NCI-H1417 treated with DMSO at 0.1 percent for 48 hours (cell line): ENCODE measurements at places on chromosomes 16 and 17.

DNA sequence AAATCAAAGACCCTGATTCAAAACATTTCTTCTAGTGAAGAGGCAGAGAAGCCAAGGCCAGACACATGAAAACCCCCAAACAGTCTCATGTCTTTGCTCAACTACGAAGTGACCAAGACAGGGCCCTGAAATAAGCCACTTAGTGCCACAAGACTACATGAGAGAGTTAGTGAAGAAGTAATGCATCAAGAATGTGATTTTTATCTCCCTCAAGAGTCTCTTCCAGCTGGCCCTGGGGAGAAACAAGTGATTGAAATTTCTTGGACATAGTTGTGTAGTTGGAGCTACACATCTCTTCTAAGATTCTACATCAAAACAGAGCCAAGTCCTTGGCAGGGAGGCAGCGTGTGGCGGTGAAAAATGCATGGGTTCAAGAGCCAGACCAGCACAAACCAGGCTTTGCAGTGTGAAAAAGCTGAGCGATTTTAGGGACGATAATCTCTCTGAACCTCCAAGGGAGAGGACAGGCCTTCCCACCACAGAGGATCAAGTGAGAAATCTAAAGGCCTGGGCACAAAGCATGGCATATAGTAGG is 30.6 kb downstream of the LYRM1 start:
- no peak for DNase-seq

DNA sequence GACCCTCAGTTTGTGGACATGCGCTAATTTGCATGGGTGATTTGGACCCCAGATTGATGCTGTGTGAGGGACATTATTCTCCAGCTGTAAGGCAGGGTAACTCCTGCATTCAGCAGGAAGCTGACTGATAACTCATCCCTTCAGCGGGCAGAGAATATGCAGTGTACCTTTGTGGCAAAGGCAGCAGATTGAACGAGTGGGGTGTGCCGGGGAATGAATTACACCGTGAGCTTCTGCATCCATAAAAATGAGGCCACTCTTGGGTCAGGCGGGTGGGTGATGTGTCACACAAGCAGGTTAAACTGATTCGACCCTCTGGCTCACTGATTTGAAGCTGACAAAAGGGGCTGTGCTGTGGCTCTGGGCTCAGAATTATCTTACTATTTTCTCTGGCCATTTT is 128.9 kb upstream of the PMFBP1 start:
- DNase-seq: no peak

DNA sequence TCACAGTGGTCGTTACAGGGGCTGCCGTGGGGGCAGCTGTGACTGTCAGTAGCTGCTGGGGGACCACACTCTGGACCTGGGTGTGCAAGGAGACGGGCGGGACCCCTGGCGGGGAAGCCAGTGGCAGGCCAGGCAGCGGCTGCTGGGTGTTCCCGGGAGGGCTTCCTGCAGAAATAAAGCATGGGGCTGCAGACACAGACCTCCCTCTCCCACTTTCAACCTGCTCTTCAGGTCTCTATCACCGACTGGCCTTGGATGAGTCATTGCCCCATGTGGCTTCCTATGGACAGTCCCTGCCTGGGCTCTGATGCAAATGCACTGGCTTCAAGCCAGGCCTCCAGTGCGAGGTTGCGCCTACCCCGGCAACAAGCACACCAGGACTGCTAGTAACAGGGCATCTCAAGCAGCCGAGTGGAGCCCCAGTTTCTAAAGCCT is 17.2 kb downstream of the SREBF1 start:
- no peak for DNase-seq

GRCh38 chr17:15963670-15964110 is 18.8 kb downstream of the ADORA2B start:
- no peak for DNase-seq

DNA sequence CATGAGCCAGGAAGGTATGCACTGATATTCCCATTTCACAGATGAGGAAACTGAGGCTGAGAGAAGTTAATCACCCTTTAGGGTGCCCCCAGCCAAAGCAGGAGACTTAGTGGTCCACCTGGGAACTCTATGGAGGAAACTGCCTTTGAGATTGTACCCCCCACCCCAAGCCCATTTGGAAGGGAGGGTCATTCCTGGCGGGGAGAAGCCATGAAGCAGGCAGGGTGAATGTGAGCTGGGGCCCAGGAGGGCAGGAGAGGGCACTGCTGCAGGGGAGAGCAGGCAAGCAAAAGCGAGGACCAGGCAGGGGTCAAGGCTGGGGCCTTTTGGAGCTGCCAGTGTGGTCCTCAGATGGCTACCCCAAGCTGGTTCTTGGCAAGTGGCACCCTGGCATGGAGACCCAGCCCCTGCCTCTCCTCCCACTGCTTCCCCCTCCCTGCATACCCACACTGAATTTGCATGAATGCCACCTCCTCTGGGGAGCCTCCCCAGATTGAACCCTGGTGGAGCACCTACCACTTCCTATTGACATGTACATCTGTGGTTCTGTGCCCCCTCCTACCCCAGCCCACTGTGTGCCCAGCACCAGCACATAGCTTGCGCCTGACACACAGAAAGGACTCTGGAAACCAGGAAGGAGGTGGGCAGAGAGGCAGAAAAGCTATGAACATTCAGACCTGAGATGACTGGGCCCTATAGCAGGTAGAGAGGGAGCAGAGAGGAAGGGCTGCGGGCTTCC is 965 bp upstream of the TMC6 start:
- no peak for DNase-seq

- DNase-seq: no peak
Measured at GRCh38 chr16:54240271-54241129, 46.1 kb downstream of the IRX3 start.

DNA sequence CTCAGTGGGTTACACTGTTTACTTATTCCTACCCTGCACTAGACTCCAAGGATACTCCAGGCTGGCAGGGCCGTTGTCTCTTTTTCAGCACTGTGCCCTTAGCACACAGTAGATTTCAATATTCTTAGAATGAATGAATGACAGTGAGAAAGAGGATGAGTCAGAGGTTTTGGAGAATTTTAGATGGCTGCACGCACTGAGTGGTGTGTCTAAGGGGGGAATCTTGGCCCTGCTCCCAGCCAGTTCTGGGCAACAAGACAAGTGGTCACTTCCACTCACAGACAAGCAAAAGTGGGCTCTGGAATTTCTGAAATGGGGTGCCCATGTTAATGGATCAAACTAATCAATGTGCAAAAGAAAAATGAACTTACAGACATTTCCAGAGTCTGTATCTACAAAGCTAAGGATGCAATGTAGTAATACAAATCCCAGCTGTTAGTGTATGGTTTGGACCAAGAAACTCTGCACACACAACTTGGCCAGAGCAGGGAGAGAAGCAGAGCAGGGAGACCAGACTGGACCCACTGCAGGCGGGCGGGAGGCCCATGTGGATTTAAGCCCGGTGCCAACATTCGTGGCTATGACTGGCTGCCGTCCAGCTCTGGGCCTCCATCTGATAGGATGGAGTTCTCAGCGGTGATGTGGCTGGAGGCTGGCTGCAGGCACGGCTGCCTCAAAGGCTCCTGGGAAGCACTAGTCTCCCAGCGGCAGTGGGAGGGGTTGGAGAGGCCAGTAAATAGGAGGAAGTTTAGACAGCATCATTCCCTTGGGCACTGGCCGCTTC is 95.6 kb upstream of the CDYL2 start:
- DNase-seq: no peak
